ENCODE measurements at places on chromosomes 12 and 14. TPM values are rescaled to one million over a fixed set of nuclear protein-coding genes. Genes with fewer than 3 reads are reported as not detected.
A peak's percentile ranks its signal among the peaks of the same experiment; 100 is the strongest.

DNA sequence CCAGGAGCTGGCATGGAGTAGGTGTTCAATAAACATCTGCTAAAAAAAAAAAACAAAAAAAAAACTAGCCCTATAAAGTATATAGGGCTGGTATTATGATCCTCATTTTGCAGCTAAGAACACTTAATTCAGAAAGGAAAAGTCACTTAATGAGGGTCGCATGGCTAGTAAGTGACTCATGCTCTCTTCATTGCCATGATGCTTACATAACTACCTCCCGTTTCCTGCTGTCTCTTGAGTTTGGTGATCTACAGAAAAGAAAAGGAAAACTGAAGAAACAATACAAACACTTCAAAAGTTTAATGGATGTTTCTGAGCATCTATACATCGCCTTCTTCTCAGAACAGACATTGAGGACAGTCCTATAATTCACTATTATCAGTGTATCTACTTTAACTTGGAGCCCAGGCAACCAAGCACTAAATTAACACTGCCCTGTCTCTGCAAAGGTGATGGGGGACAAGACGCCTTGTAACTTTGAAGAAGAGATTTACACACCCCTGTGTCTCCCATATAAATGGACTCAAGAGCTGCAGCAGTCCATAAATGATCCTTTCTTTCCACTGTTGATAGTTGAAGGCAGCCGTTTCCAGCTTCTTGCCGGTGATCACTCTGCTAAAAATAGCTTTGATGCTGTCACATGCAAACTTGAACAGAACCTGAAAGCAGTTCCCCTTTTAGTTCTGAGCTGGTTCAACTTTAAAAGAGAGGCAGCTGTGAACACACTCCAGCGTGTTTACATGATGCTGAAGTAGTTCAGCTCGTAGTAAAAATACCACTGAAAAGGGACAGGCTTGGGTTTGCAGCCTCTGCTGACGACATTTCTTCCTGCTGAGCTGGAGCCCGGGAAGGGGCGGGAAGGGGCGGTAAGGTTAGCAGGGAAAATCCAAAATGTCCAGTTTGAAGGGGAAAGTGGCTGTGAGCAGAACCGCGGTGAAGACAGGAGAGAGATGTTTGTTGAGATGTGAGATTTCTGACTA lies 113.3 kb downstream of the FOXN3 start:
- DNase-seq, result peak; percentile 62

DNA sequence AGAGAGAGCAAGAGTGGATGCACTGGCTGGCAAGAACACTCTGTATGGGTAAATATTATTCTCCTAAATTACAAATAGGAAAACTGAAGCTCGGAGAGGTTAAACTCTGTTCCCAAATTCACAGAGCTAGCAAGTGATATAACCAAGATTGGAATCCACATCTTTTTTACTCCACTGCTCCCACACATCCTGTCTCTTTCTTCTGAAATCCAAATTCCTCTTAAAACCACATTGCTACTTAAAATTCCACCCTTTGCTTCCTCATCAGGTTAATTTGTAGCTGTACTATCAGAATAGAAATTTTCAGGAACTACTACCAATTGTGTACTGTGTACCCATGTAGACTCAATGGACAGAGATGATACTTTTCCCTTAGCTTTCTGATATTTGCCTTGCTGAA lies 74.4 kb downstream of the ARMH4 start:
- DNase-seq, result no peak

- DNase-seq, result peak; percentile 68
Measured at GRCh38 chr12:120292661-120293531, at the start of gene RNU4-1. TSS of gene RNU4-1 (minus strand) at chr12:120293237.

DNA sequence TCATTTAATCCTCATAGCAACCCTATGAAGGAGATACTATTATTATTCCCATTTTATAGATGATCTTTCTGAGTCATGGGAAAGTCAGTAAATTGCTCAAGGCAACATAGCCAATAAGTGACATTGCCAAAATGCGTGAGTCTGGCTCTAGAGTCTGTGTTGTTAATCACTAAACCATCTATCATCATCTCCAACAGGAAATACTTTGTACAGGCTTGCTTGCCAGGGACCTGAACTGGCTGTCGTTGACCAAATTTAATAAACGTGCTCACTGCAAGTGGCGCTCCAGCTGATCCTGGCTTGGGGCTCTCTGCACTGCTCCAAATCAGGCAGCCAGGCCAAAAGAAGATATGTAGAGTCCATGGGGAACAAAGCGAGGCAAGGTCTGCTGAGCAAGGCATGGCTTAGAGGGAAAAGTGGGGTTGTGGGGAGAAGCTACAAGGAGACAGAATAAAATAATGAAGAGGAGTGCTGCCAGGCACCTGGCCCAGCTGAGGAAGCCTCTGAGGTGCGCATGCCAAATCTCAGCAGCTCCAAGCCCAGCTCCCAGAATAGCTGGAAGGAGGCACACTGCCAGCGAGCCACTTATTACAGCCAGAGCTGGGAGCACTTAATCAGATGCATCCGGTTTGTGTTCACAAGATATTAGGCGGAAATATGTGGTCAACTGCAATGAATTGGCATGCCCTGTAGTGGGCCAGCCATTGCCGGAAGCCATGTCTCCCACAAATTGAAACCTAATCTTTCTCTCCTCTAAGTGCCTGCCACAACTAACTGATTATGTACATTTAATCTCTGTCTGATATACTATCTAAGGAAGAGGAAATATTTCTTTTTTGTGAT lies 43.3 kb upstream of the PTPRO start:
- peak; percentile 57 for DNase-seq

GRCh38 chr12:46559311-46559710 lies 186.7 kb upstream of the SLC38A2 start:
- DNase-seq, result no peak

GRCh38 chr14:99560922-99561683 lies 42.9 kb downstream of the CCDC85C start:
- DNase-seq, result peak; percentile 36

DNA sequence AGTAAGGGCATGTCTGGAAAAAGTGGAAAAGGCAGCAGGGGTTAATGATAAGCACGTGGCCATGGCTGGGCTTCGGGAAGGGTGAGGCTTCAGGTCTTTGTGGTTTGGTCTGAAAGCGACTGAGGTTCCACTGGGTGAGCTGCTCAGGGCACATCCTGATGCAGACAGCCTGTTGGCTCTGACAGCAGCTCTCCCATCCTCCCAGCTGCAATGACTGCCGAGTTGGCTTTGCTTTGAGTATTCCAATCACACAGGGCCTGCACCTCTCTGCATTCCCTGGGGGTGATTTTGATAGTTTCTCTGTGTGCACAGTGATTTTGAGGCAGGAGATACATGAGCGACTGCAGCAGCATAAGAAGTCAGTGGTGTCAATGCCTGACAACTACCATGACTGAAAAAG lies 390.7 kb downstream of the APAF1 start:
- no peak for DNase-seq

- DNase-seq, result no peak
Measured at GRCh38 chr14:102180248-102180998, 40.7 kb downstream of the WDR20 start.

- no peak for DNase-seq
Measured at GRCh38 chr12:79046021-79046420, 181.4 kb downstream of the SYT1 start.

DNA sequence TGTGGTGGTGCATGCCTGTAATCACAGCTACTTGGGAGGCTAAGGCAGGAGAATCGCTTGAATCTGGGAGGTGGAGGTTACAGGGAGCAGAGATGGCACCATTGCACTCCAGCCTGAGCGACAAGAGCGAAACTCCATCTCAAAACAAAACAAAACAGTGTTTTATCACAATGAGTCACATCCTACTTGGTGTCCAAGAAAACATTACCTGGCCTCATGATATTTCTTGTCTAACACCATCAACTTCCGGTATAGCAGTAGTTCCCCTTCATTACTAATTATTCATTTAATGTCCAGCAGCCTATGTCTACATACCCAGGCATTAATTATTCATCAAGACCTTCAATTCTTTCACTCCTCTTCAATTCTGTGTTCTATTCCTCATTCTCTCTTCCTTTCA lies 115.5 kb downstream of the CCDC59 start:
- DNase-seq, result no peak

DNA sequence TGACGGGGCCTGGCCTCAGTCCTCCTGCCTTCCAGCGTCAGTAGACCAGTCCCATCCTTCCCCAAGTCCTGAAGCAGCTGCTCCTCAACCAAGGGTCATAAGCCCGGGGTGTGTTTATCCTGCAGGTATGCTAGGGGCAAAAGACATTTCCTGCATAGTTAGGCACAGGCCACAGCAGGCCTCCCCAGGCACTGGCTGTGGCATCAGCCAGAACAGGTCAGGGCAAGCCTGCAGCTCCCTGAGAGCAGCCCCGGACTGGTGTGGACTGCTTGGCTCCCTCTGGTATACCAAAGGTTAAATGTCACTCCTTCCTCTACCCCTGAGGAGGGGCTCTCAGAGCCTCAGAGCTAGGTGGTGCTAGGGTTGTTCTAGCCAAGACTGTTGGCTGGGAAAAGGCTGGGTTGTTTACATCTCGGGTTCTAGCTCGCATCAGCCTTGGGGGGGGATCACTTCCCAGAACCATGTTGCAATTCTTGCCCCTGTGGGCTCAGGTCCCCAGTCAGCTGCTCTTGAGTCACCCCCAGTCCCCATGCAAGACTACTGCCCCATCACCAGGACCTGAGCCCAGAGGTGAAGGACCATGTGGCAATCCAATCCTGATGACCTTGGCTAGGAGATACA lies 2.9 kb downstream of the MMP14 start:
- peak; percentile 19 for DNase-seq

DNA sequence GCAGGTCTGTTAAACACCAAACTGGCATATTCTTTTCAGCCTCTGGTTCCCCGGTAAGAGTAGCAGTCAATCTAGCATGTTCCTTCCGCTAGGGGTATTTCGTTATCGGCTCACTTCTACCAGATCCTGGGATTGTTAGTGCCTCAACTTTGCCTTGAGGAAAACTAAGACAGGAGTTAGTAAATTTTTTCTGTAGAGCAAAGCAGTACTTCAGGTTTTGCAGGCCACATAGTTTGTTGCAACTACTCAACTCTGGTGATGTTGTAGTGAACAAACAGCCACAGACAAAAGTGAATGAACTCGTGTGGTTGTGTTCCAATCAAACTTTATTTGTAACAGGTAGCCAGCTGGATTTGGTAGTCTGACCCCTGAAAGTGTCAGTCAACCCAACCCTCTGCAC lies 6.3 kb upstream of the CDH24 start:
- DNase-seq, result no peak

GRCh38 chr12:86290615-86291014 lies 34.4 kb upstream of the MGAT4C start:
- DNase-seq, result no peak

- no peak for DNase-seq
Measured at GRCh38 chr14:102770147-102771123, 6.8 kb upstream of the TRAF3 start.

- peak; percentile 84 for DNase-seq
Measured at GRCh38 chr14:96100161-96101064, 61.3 kb downstream of the C14orf132 start.

DNA sequence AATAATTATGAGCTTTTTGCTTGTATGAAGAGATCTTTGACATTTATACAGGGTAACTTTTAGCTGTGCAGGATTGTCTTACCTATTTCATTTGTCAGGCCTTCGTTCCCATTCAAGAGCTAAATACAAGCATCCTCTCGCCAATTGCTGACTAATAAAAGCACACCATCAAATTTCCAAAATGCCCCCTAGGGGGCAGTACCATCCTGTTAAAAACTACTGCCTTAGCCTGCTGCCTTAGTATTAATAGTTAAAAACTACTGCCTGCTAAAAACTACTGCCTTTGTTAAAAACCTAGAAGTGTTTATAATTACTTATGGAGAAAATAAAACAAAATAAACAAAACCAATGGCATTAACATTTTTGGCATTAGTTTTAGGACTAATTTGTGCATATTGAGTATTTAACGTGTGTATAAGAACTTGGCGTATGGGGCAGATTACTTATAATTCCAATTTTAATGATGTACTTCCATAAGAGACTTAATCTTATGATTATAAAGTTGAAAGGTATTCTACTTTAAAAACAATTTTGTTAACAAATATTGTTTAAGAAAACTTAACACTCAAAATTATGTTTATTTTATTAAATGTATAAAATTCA lies 3.0 kb upstream of the IFI27L2 start:
- peak; percentile 50 for DNase-seq

DNA sequence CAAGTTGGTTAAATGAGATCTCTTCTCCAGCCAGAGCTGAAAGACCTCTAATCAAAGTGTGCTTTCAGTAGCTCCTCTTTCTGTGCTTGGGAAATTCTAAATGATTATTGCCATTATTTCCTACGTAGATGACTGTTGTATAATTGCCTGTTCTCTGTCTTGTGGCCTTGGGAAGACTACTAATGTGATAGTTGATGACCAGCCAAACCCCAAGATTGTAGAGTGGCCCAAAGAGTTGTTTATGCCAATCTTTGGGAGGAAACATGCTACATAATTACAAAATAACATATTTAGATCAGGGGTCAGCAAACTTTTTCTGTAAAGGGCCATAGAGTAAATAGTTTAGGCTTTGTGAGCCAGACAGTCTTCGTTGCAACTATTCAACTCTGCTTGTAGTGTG lies 135.1 kb upstream of the DIO2 start:
- no peak for DNase-seq

Gene FRS2
- 25.8 TPM for total RNA-seq

Gene ITGA7
- 10.2 TPM for total RNA-seq

Gene TAS2R14
- total RNA-seq, result 1.8 TPM

Gene TMBIM6
- 880 TPM for total RNA-seq

Gene ZDHHC22
- total RNA-seq, result not detected

Gene KRT8
- 4,291 TPM for total RNA-seq

Gene EXOC3L4
- total RNA-seq, result 13.5 TPM

Gene RARG
- 12.3 TPM for total RNA-seq

Gene KRT4
- not detected for total RNA-seq
